ENCODE measurements at places on chromosomes 13 and 19.

DNA sequence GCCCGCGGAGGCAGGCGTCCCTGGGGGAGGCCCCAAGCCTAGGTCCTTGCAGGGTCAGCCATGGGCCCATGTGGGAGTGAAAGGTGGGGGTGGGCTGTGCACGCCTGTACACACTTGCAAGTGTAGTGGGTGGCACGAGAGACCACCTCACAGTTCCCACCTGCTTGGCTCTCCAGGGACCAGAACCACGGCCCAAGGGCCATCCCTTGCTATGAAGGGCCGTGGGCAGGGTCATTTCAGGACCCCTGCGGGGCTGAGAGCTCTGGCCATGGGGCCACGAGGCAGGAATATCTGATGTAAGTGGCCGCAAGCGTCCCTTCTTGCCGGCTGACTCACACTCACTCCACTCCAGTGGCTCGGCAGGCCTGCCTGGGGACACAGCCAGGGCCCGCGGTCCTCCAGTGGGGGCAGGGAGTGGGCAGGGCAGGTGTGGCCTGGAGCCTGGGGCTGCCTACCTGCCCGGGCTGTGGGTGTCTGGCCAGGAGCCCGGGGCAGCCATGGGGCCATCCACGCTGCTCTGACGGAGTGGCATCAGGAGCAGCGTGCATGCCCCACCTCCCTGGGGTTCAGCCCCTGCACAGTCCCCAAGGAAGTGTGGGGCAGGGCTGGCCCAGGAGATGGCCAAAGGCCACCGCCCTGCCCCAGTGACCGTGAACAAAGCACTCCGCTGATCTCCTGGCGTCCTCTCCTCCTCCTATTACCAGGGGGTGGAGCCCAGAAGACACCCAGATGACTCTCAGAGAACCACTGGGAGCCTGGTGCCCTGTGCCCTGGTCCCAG is 8.6 kb upstream of the MKNK2 start:
- no peak for DNase-seq

- no peak for DNase-seq
Observed at GRCh38 chr13:91758724-91759123, 360.3 kb downstream of the GPC5 start.

DNA sequence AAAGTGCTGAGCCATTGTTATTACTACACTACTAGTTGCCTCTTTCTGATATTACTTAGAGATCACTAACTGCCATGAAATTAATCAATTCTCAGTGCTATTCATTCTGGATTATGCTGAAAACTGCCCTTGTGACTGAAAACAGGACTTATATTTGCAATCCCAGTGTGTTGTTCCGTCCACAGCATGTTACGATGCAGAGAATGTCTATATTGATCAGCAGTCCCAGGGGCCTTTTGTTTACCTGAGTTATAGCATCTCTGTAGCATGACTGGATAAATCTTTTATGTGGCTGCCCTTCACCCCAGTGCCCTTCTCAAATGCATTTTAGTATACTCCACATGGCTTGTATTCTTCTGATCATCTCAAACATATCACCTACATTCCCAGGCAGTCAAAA is 251.0 kb downstream of the GPC5 start:
- DNase-seq, result no peak

- no peak for DNase-seq
Observed at GRCh38 chr13:20206698-20207235, 14.0 kb upstream of the GJB2 start.

DNA sequence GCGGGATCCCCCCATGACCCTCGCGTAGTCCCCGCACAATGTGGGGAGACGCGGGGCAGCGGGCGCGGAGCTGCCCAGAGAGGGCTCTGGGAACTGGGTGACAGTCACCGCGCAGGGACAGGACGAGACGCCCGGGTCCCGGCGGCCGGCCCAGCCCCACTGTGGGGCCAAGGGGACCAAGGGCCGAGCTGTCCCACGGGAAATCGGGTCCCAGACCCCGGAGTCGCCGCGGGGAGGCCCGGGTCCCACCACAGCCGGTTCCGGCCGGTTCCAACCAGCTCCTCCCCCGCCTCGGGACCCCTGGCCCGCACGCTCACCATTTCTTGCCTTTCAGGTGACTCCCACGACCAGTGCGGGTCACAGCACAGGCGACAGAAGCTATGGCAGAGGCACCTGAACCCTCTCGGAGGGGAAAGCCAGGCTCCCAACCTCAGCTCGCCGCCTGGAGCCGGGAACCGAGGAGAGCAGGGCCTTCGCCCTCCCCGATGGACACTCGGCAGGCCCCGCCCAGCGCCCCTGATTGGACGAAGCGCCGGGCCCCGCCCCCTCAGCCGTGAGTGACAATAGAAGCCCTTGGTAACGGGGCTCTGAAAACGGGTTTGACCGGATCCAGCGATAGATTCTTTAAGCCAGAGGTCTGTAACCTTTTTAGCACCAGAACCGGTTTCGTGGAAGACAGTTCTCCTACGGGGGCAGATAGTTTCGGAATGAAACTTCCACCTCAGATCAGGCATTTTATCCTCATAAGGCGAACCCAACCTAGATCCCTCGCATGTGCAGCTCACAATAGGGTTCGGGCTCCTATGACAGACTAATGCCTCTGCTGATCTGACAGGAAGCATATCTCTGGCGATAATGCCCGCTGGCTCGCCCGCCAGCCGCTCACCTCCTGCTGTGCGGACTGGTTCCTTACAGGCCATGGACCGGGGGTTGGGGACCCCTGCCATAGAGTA is at the start of gene ZNF433:
TSS of gene ZNF433 (minus strand) at position 460 of the 953 bp plus-strand sequence. CDS start at position 320, 140 bp downstream.
- DNase-seq, result peak; percentile 3

DNA sequence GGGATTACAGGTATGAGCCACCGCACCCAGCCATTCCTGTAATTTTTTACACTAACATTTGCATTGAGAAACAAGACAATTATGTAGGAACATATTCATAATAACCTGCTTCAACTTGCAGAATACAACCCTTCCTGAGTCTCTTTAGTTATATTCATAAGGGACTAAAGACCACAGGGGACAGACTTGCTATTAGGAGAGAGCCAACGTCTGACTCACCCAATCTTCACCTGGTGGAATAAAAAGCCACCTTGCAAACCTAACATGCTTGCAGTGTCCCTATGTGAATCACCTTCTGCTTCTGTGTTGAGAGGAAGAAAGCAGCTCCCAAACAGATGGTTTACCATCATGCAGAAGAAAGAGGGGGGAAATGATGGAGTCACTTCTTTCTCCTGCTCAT is 456.1 kb downstream of the PCDH9 start:
- DNase-seq, result no peak
